ENCODE measurements at places on chromosomes 7 and 10.
A peak's percentile ranks its signal among the peaks of the same experiment; 100 is the strongest.

- no peak for DNase-seq
These were observed 42.0 kb downstream of the PRF1 start for GRCh38 chr10:70560511-70560941.

GRCh38 chr10:6987536-6987945, 407.5 kb upstream of the PRKCQ start:
- DNase-seq: no peak

DNA sequence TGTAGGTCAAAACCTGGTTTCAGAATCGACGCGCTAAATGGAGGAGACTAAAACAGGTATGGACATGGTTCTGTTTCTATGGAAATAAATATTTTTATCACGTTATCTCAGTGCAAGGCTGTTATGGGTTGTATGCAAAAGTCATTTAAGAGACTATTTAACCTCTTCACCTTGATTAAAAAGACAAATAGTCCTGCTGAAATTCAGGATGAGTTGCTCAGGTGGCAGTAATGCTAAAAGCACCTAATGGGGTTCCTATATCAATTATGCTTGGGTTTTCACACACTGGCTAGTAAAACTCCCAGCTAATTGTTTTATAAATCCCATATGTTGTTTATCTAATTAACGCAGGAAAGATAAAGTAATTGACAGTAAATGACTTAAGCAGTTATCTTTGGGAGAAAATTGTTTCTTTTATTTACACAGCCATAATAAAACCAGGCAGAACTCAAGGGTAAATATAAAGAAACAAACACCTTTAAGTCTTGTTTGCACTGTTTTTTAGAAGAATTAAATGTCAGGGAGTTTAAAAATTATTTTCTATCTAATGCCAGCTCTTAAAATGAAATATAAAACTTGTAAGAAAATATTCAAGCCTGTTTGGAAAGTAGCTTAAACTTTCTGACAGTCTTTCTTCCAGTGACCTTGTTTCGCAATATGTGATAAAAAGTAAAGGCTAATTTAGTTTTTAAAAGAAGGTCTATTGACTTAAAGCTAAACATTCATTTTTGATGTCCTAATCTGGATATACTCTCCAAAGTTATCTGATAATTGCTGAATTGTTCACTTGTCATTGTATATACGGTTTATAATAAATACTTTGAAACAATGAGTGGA, 3.2 kb downstream of the HHEX start:
- DNase-seq: no peak

DNA sequence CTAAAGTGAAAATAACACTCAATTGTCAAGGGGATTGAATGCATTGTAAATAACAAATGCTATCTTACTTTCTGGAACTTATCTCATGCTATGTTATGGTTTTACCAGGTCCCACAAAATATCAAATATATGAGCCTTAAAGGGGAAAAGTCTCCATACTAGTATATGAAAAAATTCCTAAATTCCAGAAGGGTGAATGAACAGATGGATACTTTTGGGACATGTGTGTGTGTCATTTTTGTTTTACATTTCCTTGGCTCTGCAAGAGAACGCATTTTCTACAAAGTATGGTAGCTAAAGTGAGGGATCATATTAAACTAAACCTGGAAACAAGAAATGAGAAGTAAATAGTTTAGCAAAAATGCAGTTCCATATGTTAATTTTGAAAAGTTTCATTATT, 682.8 kb downstream of the INHBA start:
- no peak for DNase-seq

- DNase-seq: no peak
These were observed 27.4 kb upstream of the CYTH3 start for GRCh38 chr7:6299774-6300173.

DNA sequence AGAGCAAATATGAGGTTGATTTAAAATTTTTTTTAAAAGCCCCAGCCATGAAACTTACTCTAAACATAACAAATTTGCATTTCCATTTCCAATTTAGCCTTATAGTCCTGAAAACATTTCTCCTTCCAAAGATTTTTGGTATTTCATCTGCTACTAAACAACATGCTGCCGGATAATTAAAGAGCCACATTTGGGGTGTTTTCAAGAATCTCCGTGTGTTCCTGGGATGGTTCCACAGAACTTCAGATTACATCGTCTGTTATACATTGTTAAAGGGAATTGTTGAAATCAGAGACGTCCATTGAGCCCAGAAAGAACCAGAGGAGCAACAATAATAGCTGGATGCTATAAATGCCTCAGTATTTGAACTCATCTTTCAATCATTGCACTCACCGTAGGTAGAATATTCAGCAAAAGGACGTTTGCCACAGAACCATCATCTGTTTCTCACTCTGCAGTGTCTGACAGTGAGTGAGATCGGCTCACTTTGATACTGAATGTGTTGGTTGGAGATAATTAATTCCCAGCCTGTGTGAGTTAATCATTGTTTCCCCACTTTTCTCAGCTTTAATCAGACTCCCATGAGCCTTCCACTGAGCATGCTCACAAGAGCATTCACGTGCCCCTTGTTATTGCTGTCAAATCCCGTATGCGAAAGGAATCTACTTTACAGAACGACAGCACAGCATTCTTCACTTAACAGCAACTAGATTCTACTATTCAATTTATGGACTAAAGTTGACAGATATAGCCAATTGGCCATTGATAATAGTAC, 128.4 kb upstream of the PALS2 start:
- no peak for DNase-seq

DNA sequence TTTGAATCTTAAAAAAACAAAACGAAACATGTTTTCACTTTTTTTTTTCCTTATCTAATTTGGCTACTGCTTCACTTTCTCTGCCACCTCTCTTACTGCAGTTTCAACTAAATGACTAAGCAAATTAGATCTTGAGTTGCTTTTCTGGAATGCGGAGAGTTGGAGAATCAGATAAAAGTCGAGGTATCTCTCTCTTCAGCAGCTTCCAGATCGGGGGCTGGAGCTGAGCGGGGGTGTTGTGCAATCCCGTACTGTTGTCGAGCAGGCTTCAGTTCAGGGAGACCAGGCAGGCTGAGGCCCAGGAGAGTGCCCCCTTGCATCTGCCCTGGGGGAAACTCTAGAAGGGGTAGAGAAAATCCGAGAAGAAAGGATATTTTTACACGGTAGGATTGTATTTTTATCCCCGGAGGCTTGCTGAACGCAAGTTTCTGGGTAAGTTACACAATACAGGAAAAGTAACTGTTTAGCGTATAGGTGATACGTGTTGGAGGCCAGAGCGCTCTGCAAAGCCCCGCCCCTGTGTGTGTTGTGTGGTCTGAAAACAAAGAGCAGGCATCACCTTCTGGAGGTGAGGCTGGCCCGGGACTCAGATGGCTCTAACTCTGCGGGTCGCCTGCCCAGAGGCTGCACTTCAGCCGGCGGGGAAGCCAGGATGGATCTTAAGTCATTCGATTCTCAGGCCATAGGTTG, 116.6 kb downstream of the KLF6 start:
- peak; percentile 70 for DNase-seq

DNA sequence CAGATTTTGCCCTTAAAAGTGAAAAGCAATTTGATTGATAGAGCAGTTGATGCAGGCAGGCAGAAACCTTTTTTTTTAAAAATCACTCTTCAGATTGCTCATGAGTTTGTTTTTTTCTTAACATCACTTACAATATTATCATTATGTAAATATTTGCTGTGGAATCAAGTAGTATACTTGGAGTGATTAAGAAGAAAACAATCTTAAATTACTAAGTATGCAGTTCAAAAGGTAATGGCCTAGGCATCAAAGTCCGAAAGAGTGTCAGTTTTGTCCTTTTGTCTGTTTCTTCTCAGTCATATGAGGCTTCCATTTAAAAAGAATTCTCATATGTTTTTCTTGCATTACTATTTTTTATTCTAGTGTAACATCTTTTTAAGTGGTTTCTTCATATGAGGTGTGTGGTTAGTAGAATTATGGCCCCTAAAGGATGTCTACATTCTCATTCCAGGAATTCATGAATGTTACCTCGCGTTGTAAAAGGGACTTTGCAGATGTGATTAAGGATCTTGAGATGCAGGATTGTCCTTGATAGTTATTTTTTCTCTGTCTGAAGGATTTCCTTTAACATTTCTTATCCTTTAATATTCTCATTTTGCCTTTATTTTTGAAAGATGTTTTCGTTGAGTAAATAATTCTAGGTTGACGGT, 44.0 kb downstream of the BICC1 start:
- DNase-seq: no peak

- no peak for DNase-seq
These were observed 42.8 kb upstream of the MKLN1 start for GRCh38 chr7:131284702-131285419.

Measured in activated T-cell treated with anti-CD3 and anti-CD28 coated beads, Interleukin-2, amount 50 U/mL, for 24 hours (primary cell).